ENCODE measurements at places on chromosomes 5 and 9.

DNA sequence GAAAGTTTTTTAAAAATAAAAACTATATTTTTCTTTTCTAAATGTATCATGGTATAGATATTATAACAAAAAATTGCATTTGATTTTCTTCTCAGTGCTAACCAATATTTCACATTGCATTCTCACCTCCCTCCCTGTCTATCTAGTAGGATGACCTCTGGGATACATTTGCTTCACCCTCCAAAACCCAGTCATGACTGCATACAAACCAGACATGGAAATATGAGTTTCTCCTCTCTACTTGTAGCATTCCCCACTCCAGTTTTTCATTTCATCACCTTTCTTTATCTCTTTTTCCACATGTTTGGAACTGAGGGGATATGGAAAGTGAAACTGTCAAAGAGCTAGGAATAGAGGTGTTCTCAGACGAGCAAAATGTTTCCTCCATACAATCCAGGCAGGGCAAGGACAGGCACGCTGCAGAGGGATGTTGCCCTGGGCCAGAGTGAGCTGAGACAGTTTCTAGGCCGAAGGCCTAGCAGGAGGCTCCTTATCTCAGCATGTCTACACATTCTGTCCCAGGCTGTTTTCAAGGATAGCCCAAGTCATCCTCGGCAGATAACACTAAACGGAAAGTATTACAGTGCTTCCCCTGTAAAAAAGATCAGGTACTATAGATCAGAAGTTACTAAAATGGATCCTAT, 46.7 kb downstream of the MEF2C start:
- no peak for DNase-seq

GRCh38 chr9:21395778-21396717, 10.8 kb upstream of the IFNA2 start:
- DNase-seq = peak; percentile 78

GRCh38 chr5:159362220-159362619, 31.9 kb upstream of the IL12B start:
- no peak for DNase-seq

- DNase-seq = no peak
These were observed 357.5 kb downstream of the TAF11L14 start for GRCh38 chr5:17991775-17992174.

DNA sequence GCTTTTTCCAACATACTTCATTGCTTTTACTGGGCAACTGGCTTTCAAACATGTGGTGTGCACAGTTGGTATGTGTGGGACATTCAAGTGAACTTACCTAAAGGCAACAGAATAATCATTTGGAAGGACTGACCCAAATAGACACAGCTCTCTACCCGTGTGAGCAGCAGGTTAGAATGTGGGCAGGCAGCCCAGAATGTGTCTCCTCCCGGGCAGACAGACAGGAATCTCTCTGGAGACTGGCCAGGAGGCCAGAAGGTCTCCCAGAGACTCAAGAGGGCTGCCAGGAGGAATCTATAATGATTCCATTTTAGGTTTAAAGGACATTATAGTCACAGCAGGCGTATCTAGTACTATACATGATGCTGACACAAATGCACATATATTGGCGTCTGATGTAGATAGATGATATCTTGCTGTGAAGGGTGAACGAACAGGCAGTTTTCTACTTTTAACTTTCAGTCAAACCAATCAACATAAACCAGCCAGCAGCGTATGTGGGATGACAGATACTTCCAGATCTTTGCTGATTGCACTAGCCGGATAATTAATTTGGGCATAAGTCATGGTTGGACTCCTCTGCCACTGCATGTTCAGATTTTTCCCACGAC, 297.4 kb upstream of the ZNF608 start:
- no peak for DNase-seq

DNA sequence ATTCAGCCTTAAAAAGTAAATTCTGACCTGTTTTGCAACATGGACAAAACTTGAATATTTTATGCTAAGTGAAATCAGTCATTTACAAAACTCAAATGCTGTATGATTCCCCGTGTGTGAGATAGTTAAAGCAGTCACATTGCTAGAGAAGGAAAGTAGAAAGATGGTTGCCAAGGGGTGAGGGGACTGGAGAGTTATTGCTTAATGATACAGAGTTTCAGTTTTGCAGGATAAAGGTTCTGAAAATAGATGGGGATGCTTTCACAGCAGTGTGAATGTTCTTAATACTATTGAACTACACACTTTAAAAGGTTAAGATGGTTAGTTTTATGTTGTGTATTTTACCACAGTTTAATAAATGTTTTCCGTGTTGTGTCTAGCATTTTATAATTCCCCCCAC, 51.2 kb downstream of the SGCD start:
- no peak for DNase-seq

- no peak for DNase-seq
These were observed 249.0 kb downstream of the ARHGAP26 start for GRCh38 chr5:143019157-143019556.
